ENCODE measurements at places on chromosomes 2 and 18. TPM values are rescaled to one million over a fixed set of nuclear protein-coding genes. Genes with fewer than 3 reads are reported as not detected.

Gene CCDC178
- not detected for total RNA-seq

Gene DAW1
- not detected for total RNA-seq

Gene ANKRD39
- 30.9 TPM for total RNA-seq

Gene OXER1
- total RNA-seq: 0.11 TPM

Gene NTSR2
- not detected for total RNA-seq

Gene TP53I3
- 3.9 TPM for total RNA-seq
